ENCODE measurements at places on chromosomes 11 and 22.
A peak's percentile ranks its signal among the peaks of the same experiment; 100 is the strongest.

DNA sequence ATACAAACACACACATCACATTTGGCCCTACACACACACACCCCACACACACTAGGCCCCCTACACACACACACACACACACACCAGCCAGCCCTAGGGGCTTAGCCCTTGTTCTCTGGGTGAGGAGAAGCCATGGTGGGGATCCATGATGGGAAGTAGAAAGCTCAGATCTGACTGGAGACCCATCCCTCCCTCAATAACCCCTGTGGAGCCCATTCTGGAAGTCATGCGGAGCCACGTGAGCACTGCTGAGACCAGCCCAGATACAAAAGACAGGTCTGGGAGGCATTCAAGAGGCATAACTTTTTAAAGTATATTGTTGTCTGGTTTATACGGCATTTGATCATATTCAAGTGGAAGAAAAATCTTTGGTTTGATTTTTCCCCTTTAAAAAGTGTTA, 448.5 kb downstream of the SOX6 start:
- no peak for DNase-seq

GRCh38 chr22:44151676-44152075, 29.0 kb upstream of the PARVG start:
- no peak for DNase-seq

GRCh38 chr11:27418356-27418755, 54.2 kb downstream of the LGR4 start:
- DNase-seq = no peak

GRCh38 chr22:46060292-46061123, 83.5 kb upstream of the WNT7B start:
- DNase-seq = no peak

- no peak for DNase-seq
Observed at GRCh38 chr11:131908316-131908715, 537.9 kb downstream of the NTM start.

GRCh38 chr11:112810951-112811350, 150.3 kb upstream of the NCAM1 start:
- DNase-seq = no peak

DNA sequence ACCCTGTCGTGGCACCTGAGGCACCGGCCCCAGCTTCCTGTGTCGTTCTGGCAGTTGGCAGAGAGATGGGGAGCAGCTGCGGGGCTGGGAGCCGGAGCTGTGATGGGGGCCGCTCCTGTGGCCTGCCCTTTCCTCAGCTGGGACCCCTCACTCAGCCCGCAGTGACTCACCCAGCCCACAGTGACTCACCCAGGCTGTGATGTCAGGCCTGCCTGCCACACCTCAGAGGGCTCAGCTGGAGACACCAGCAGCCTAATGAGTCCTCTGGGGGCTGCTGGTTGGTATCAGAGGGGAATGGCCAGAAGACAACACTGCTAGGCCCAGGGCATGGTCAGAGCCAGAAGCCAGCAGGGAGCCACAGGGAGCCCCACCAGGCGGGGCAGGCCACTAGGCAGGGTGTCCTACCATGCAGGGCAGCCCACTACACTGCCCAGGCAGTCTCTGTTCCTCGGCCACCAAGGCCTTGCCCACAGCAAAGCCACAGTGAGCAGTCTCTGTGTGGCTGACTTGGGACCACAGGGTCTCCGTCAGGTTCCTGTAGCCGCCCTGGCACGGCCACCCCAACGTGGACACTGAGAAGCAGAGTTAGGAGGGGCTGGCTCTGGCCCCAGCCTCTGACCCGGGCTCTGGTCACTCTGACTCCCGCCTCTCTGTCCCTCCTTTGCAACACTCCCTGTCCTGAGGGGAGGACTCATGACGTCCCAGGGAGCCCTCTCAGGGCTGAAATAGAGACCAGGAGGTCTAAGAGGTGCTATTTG, 4.2 kb upstream of the FXYD2 start:
- peak; percentile 91 for DNase-seq

DNA sequence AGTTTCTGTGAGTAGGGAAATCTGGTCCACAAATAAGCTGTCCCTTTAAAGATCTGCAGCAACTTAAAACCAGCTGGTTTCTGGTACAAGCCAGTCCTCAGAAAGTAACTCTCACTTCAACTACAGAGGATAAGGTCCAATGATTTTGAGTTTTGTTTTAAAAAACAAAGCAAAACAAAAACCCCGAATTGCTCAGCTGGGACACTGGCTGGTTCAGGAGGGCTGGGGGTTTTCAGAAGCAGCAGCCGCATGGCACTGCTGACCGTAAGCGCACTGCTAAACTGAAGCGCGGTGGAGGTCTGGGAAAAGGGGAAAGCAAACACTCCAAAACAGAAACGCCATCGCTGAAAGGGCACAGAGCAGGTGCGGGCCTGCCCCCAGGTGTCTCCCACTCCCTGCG, 59.7 kb downstream of the MICAL3 start:
- no peak for DNase-seq

DNA sequence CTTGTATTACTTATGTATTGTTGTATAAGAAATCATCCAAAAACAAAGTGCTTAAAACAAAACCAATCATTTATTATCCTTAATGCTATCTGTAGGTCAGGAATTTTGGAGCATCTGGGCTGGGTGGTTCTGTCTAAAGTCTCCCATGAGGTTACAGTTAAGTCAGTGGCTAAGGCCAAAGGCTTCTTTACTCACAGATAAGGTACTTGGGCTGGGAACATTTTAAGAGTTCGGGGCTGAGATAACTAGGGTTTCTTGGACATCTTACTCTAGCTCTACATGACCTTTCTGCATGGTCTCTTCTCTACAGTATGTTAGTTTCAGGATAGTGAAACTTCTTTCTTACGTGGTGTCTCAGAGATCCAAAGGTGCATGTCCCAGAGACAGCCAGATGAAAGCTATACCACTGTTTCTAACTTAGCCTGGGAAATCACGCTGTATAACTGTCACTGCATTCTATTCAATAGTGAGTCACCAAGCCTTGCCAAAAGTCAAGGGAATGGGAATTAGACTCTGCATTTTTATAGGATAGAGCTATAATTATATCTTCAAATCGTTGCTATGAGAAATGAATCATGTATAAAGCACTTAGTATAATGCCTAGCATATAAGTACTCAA, 29.6 kb downstream of the SOX6 start:
- no peak for DNase-seq

- DNase-seq = no peak
Observed at GRCh38 chr11:2159536-2160413, 1.2 kb downstream of the INS start.

GRCh38 chr22:29481265-29482000, 1.4 kb downstream of the NEFH start:
- DNase-seq = no peak

GRCh38 chr11:114277637-114278341, 18.4 kb upstream of the NNMT start:
- DNase-seq = no peak

DNA sequence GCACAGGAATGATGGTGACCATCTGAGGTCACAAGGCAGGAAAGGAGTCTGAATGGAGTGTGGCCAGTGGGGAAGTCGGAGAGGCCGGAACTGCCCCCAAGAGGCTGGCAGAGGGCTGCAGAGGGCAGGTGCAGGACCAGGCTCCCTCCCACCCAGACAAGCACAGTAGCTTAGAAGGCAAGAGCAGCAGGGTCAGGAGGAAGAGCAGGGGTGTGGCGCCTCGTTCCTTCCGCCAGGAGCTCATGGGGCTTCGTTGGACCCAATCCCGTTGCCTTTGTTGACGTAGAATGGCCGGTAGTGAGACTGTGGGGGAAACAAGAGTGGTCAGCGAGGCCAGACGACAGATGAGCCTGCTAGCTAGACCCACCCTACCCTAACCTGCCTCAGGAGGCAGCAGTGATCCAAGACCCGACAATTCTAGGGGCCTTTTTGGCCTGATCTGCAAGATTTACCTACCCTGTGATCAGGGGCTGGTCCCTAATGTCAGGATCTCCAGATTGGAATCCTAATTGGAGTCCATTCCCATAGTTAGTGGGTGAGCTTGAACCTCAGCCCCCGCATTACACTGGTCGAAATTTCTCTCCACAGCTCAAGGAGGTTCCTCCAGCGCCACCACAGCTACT, 25.6 kb downstream of the TRIM29 start:
- no peak for DNase-seq

GRCh38 chr22:25094579-25094978, 105.1 kb upstream of the CRYBB3 start:
- DNase-seq = no peak

DNA sequence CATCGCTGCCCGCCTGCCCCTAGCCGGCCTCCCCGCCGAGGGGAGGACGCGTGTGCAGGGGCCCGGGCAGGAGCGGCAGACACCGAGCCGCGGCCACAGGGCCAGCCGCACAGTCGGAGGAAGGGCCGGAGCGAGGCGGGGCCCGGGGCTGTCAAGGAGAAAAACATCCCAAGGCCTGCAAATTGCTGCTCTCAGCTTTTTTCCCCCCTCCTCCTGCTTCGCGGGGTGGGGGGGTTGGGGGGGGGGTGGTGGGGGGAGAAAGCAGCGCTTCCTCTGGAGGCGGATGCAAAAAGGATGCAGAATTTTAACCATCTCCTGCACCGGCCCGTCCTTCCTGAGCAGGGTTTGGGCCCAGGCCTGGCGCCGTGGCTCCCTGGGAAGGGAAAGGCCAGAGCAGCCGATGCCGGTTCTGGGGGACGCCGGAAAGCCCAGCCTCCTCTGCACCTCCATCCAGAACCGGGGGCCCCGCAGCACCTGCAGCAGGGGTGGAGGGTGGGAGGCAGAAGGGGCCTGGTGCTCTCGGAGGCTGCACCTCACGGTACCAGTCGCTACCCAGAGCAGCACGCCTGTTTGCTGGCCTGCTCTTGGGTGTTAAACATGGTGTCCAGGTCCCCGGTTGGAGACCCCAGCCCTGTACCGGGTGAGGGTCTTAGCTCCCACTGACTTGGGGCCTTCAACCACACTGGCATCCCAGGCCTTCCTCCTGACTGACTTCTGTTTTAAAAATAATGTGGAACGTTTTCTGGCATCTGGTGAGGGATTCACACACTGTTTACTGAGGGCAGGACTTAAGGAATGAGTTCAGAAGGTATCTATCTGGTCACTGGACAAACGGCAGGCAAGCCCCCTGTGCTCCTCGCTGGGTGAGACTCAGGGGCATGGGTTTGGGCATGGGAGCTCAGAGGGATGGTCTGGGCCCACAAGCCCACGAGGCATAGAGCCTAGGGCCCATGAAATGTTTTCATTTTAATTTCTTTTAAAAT, 77.4 kb upstream of the WNT7B start:
- DNase-seq = no peak

- DNase-seq = no peak
Observed at GRCh38 chr11:2434008-2434407, 10.3 kb downstream of the TRPM5 start.

GRCh38 chr11:12483604-12484003, 106.2 kb downstream of the PARVA start:
- DNase-seq = no peak

DNA sequence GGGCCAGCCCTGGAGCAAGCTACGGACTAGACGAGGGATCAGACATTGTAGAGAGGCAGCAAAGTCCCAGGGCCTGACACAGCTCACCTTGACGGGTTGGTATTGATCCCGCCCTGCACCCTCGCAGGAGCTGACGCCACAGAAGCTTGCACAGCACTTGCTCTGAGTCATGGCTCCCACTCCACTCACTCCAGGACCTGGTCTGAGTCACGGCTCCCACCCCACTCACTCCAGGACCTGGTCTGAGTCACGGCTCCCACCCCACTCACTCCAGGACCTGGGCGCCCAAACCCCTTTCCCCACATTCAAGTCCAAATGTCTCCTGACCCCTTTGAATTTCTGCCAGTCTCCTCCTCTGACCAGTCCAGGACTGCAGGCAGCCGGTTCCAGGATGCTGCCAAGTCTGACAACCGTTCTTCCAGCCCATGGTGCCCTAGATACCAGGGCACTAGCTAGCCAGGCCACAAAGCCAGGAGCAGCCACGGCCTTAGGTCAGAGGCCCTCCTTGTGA, 6.0 kb upstream of the PNPLA5 start:
- DNase-seq = no peak

DNA sequence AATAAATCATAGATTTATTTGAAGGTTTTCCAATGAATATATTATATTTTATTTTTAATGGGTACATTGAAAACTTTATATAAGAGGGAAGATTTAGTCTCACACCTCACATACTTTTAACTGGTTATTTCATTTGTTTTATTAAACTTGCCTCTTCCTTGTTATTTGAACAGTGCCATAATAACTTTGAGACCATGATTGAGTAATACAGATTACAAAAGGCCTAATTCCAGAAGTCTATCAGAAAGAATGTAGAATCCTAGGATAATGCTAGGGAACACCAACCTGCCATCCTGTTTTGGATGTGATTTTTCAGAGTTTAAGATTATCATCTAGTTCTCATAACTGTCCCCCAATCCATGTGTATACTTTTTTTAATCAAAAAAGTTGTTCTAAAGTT, 102.7 kb upstream of the BIRC3 start:
- no peak for DNase-seq

- DNase-seq = no peak
Observed at GRCh38 chr11:111469200-111469599, 43.0 kb downstream of the BTG4 start.

DNA sequence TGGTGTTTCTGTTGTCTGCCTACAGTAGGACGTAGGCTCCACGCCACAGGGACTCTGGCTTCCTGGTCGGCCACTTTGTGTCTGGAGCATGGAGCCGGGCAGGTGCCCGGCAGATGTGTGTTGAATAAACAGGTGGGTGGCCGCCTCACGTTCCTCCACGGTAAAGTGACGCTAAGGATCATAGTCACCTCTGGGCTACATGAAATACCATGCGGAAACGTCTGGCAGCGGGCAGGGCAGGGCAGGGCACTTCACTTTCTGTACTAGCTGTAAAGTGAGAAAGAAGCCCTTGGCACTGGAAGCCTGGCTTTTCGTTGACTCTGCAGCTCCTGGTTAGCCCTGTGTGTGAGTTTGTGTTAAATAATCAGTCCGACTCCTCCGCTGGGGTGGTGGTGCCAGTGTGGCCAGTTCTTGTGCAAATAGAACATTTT, 52.4 kb downstream of the MCM5 start:
- DNase-seq = no peak

GRCh38 chr11:100923555-100923954, 206.1 kb downstream of the PGR start:
- no peak for DNase-seq

- DNase-seq = no peak
Observed at GRCh38 chr22:20551805-20552442, 44.5 kb downstream of the MED15 start.

DNA sequence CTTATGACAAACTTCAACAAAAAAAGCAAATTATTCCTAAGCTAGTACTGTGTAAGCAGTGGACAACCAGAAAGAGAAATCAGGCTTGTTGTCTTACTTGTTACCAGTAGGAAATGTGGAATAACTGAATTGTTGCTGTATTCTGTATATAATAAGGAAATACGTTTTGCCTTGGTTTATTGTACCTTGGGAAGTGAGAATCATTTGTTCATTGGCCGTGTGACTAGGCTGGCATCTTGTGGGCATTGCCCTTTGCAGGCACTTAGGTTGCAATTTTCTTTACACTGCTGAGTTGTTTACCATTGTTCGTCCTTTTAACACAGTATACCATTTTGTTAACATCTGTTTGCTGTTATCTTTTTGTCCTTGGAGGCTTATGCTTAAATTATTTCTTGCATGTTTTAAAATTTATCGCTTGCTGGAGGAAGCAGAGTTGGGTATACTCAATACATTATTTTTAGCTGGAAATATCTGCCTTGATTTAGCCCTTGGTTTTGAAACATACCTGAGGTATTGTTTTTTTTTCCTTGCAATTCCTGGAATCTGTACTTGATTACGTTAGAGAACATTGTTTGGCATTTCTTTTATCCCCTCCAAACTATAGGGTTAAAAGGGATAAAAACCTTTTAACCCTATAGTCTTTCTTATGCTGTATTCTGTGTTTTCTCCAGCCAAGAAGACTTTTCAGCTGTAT, 109.3 kb downstream of the DDX10 start:
- no peak for DNase-seq

- no peak for DNase-seq
Observed at GRCh38 chr22:30187529-30188407, 58.8 kb downstream of the LIF start.
